ENCODE measurements at places on chromosomes 4 and X.
A peak's percentile ranks its signal among the peaks of the same experiment; 100 is the strongest.

DNA sequence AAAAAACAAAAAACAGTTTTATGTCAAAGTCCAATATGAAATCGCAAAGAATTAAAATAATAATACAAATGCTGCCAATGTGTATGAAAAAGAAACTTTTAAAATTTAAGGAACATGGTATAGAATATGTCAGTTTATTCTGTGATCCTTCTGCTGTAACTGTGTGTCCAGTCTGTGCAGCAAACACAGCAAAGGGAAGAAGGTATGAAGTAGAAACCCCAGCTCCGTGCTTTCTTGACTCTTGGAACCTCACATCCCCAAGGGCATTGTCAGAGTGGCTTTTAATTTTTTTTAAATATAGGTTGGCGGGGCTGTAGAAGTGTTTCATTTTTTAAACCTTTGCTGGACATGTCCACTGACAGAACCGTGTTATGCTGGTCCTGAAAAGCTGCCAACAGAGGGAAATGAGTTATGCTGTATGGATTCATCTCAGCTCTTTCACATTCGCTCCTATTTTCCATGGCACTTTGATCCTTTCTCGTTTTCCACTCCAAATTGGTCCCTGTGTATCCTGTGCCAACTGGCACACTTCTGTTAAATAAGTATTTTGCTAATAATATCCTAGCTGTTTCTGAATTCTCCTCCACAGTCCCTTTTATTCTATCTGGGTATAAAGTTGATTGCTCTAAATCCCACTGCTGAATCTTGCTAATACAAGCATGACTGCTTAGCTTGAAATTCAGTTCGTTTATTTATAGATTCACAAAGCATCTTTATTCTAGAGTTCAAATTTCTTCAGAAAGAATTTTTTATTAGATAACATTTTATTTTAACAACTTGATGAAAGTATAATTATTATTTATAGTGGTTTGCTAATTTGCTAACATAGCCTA lies 127.0 kb upstream of the DDIT4L start:
- DNase-seq, result no peak

DNA sequence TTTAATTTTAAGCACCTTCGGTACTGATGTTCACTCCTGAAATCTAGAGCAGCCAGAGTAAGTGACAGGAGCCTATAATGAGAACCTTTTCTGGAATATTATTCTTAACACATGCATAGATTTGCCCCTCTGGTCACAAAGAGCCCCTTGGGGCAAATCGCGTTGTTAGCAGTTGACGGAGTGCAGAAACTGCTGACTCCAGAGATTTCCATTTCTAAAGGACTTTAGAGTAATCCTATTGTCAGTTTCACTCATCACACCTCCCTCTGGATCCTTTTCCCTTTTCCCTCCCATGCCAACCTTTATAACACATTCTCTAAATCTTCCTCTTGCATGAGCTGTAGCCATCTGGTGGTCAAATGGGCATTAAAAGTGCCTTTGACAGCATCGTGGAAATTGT lies 264.9 kb upstream of the PRPS2 start:
- DNase-seq, result no peak

- DNase-seq, result no peak
These were observed 6.3 kb upstream of the ADD1 start for GRCh38 chr4:2837110-2837903.

- DNase-seq, result no peak
These were observed 120.2 kb upstream of the HCCS start for GRCh38 chrX:10990976-10991375.

DNA sequence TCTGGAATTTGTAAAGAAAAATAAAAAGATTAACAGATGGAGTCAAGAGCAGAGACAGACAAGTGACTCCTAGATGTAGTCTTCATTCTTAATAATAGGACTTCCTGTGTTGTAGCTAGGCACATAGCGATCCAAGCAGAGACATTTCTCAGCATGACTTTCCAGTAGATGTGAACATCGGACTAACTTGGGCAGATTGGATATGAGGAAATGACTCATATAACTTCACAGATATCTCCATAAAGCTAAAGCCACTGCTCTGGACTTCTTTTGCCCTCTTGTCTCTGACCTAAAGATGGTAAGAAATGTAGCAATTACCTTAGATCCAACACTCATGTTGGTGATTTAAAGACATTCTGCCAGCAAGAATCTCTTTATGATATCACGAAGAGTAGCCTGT lies 131.7 kb downstream of the EPHA5 start:
- DNase-seq, result no peak

DNA sequence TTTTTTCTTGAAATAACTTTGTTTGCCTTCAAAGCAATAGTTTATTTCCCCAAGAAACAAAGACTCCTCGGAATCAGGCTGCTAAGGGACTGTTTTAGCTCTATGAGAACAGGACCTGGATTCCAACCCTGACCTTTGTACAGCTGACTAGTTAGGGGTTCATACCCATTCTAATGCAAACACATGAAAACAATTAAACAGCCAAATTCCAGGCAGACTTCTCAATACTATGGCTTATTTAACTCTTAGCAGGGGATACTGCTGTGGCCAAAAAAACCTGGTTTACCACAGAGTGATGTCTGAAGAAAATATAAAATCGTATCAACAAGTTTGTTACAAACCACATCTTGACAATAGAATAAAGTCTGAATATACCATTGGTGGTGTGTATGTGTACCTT lies 129.6 kb upstream of the INTU start:
- no peak for DNase-seq

DNA sequence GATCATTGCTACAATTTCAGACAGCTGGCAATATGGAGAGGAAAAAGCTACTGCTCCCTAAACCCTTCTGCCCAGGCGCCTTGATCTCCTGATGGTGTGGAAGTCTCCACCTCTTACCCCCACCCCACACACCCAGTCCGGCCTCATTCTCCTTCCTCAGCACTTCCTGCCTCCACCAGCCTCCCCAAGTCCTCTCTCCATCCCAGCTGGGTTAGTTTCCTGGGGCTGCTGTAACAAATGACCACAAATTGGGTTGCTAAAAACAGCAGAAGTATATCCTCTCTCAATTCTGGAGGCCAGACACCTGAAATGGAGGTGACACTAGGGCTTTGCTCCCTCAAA lies 1.1 kb upstream of the CCNQ start:
- no peak for DNase-seq

GRCh38 chrX:37757082-37757481 lies 22.8 kb upstream of the CYBB start:
- DNase-seq, result no peak

- DNase-seq, result no peak
These were observed 356.9 kb downstream of the RAB28 start for GRCh38 chr4:13126976-13127910.

- no peak for DNase-seq
These were observed 41.8 kb upstream of the ARHGEF6 start for GRCh38 chrX:136822337-136823095.

DNA sequence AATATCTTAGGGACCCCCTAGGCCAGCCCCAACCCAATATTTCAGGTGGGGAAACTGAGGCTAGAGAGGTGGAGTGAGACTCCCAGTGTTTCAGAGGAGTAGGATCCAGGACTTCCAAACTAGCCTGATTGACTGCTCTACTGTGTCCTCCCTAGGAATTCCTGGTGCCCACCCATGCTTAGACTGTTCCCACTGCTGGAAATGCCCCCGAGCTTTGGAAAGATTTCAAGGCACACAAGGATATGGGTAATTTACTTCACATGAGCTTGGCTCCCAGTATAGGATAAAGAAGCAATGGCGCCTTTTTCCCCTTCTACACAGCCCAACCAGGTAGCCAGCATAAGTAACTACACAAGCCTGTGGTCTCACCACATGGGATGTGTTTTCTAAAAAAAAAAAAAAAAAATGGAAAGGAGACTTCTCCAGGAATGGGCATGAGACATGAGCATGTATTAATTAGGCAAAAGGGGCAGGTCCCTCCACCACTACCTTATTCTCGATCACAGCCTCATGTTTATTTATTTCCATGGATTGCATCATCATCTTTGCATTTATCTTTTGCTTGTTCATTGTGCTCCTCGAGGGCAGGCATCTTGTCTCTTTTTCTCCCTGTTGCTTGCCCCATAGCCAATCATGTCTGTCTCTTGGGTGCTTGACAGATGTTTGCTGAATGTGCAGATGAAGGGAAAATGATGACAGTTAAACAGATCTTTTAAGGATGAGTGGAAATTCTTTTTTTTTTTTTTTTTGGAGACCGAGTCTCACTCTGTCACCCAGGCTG lies 66.7 kb downstream of the DRD5 start:
- no peak for DNase-seq

DNA sequence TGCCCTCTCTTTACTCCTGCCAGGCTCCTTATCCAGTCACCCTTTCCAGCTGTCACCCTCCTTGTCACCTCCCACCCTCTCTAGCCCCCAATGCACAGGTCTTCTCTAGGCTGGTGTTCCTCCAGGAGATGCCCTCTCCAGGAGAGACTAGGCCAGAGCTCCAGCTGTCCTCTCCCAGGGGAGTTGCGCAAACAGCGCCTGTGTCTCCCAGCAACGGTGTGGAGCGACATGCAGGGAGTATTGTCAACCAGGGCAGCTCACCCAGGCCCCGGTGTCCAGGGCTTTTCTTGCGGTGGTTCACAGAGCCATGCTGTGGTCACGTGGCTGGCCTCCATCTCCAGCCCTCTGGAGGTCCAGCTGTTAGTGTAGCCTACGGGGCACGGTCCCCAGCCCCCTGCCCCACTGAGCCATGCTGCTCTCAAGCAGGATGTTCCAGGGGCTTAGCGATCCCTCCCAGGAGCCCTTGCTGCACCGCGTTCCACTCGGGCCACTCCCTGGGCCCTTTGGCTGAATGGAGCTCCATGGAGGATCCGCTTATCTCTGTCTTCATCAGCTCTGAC lies 34.8 kb downstream of the CCNQ start:
- DNase-seq, result no peak

GRCh38 chrX:19372170-19372546 lies 28.4 kb downstream of the PDHA1 start:
- peak; percentile 16 for DNase-seq

DNA sequence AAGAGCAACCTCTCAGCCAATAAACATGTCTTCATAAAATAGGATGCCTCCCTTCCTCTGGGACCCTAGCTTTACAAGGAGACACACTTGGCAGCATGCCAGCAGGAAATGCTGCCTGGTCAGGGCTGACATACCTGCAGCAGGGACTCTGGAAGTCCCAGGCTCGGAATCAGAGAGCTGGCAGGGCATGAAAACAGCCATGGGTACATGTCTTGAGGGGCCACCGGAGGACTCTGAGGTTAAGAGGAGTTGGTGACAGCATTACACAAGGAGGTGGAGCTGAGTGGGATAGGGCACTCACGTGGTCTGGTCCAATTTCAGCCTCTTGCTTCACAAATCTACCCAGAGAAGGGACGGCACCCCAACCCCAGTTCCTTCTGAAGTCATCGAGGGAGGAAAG lies 15.7 kb downstream of the MSX1 start:
- DNase-seq, result no peak

DNA sequence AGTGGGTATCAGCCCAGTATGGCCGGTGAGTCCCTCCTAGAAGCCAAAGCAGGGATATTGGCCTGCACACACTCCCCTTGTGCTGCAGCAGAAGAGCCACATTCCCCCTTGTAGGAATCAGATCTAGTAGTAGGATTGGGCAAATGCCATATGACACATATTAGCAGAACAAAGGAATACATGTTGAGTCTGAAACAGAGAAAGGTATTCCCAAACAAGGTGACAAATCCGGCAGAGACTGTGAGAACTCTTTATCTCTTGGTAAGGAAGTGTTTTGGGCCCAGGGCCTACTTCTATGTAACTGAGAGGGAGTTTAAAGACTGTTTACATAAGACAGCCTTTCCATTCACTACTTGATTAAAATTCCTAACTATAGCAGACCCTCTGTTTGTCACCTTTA lies 1382.0 kb downstream of the FAM133A start:
- DNase-seq, result no peak

DNA sequence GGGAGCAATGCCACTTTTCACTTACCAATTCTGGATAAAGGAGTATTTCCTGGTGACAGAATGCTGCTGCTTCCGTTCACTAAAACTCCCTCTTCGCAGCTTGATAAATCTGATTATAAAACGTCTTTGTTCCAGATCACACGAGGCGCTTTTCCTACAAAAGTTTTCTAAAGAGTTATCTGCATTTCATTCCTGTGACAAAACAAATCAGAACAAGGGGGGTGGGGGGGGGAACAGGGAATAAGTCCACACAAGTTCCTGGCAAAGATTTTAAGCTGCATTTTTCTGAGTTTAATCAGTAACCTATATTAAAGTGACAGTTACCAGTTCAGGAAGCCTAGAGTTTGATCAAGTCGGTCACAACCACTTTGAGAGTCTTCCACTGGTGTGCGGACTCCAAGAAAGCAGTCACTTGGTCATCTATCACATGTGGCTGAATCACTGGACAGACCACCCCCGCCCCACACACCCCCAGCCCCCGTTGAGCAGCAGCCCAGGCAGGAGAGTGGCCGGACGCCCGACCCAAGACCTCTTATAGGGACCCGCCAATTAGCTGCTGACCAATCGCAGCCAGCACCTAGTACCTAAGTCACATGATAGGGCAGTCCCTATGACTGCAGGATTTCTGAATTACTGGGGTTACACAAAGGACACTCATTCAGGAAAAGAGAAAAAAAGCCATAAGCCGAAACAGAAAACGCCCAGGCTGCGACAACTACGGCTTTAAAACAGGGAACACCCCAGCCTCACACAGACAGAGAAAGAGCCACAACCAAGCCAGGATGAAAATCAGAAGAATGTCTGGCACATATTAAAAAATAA lies 569.3 kb upstream of the DIPK2B start:
- peak; percentile 48 for DNase-seq

- DNase-seq, result no peak
These were observed 19.7 kb upstream of the GLOD5 start for GRCh38 chrX:48741834-48742233.

GRCh38 chr4:10456260-10456594 lies 999 bp downstream of the ZNF518B start:
- no peak for DNase-seq

DNA sequence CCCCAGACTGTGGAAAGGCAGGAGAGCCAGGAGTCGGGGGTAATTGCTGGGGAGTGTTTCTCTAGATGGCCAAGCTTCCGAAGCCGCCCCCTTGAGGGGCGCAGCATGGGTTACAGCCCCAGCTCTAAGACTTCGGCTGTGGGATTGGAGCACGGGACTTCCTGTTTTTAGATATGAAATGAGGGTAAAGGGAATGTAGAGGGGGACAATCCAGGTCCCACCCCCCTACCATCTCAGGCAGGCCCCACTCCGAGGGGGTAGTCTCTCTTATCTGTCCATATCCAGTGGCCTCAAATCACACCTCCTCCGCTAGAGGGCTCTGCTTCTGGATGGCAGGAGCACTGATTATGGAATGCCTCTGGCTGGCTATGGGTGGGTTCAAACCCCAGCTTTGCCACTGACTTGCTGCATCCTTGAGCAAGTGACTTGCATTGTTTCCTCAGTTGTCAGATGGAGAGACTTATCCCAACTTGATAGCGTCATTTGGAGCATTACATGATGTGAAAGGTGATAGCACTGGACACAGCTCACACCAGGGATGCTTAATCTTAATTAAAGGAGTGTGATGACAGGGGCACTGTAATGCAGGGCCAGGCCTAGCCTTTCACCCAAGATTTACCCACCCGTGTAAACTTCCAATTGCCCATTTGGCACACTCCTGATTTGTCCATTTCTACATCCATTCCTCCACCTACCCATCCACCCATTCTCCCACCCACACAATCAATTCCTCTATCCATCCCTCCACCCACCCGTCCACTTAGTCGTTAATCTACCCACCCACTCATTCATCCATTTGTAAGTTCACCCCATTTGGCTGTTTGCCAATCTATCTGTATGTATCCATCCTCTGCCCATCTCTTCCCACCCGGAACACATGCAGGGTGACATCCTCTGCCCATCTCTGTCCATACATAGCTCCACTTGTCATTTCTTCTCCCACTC lies 848 bp upstream of the KCND1 start:
- DNase-seq, result no peak

Data from amniotic stem cell (primary cell).